ENCODE measurements at places on chromosomes 2 and 18.

- no peak for DNase-seq
Observed at GRCh38 chr2:222915092-222915957, 54.5 kb downstream of the ACSL3 start.

DNA sequence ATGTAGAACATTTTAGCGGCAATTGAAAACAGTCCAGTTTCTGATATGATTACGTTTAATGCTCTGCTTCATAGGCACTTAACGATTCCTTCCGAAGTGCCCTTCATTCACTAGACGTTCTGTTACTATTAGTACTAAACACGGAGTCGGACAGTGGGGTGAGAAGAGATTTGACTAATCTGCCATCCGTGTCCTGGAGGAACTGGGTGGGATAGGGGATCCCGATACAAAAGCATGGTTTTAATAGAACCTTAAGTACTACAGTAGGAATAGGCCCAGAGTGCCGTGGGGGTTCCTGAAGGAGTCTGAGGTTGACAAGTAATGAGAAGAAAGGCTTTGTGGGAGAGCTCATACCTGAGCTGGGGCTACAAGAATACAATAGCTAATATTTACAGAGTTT, 631 bp downstream of the MORN2 start:
- DNase-seq = no peak

DNA sequence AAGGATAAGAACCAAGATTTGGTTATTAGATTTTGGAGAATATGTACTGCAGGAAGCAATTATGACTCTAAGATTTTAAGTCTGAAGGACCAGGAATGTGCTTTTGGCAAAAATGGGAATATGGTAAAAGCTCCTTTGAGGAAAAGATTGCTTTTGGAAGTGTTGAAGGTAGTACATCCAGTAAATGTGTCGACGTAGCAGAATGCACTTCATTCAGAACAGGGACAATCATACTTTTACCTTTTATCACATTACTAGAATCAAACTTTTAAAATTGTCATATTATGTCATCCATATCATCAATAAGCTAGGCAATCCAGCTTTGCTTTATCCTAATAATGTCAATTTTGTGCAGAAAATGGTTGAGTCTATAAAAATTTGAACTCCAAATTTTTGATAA, 74.3 kb upstream of the MSTN start:
- DNase-seq = no peak

- no peak for DNase-seq
Observed at GRCh38 chr2:241627675-241628074, 9.3 kb downstream of the THAP4 start.

DNA sequence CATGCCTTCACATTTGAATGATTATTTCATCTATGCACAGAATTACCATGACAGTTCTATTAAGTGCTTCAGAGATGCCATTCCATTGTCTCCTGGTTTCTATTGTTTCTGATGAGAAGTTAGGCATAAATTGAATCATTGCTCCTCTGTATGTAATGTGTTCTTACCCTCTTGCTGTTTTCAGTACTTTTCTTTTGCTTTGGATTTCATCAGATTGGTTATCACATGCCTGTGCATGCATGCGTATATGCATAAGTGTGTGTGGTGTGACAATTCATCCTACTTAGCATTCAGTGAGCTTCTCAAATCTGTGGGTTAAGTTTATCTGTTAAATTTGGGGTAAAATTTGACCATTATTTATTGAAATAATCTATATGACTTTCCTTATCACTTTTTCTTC, 263.3 kb upstream of the RND3 start:
- DNase-seq = no peak

GRCh38 chr2:152355409-152355831, 20.4 kb downstream of the FMNL2 start:
- DNase-seq = no peak

GRCh38 chr2:146678516-146678915, 1166.3 kb upstream of the ACVR2A start:
- DNase-seq = no peak

DNA sequence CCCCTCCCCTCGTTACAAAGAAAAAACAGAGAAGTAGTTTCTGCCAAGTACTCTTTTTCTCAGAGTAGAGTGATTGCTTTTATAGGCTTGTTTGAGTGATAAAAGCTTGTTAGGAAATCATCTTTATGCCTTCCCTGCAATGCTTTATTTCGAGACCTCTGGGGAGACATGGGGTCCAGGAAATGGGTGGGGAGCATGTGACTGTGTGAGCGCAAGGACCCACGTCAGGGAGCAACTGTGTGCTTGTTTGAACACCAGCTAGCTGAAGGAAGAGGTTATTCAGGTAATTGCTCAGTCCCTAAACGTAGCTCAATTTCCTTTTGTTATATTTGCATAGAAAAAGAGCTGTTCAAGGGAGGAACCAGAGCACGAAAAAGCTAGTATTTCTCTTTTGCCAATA, 187.3 kb downstream of the FAM210A start:
- DNase-seq = no peak

DNA sequence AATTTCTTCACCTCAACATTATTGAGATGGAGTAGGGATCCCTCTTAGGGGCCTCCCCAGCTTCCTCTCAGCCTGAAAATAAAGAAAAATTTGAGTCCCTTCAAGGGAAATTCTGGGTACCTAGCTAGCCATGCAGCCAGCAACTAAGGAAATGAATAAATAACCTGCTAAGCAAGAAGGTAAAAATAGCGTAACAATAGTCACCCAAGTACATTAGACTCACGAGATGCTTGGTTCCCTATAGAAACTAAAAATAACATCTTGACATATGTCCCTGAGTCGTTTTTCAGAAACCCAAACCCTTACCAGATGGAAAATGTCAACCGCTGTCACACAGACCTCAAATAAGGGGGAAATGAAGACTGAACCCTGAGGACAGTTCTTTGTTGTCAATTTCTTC, 51.9 kb downstream of the CACNB4 start:
- DNase-seq = no peak

GRCh38 chr18:71398531-71398930, 1109.7 kb downstream of the SOCS6 start:
- DNase-seq = no peak

- peak; percentile 43 for DNase-seq
Observed at GRCh38 chr18:44679914-44680272, 795 bp upstream of the SETBP1 start.

GRCh38 chr18:11849841-11850634, 1.2 kb upstream of the CHMP1B start:
- no peak for DNase-seq

All from NCI-H1417 treated with DMSO at 0.1 percent for 48 hours (cell line).